Fibroblast of lung (primary cell): ENCODE measurements at places on chromosomes 7 and 10.
A peak's percentile ranks its signal among the peaks of the same experiment; 100 is the strongest.

GRCh38 chr10:3685384-3685783, 99.6 kb downstream of the KLF6 start:
- no peak for DNase-seq

DNA sequence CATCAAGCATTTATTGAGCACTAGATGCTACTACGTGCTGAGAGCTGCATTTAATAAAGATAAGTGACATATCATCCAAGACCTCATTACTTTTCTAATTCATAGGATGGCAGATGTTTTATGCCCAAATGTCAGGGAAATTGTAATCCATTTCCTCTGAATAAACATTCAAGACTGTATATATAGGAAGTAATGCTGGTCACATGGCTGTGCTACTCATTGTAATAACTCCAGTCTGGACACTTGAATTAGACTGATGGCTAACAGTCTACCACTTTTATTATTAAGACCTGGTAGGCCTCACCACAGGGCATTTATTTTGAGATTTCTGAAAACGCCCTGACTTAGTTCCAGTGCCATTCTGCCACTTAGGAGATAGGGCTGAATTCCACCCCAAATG, 36.6 kb downstream of the PIK3AP1 start:
- DNase-seq, result no peak

GRCh38 chr7:156460858-156461627, 179.5 kb upstream of the RNF32 start:
- no peak for DNase-seq

- peak; percentile 69 for DNase-seq
Observed at GRCh38 chr7:94223375-94224084, 171.2 kb upstream of the COL1A2 start.

DNA sequence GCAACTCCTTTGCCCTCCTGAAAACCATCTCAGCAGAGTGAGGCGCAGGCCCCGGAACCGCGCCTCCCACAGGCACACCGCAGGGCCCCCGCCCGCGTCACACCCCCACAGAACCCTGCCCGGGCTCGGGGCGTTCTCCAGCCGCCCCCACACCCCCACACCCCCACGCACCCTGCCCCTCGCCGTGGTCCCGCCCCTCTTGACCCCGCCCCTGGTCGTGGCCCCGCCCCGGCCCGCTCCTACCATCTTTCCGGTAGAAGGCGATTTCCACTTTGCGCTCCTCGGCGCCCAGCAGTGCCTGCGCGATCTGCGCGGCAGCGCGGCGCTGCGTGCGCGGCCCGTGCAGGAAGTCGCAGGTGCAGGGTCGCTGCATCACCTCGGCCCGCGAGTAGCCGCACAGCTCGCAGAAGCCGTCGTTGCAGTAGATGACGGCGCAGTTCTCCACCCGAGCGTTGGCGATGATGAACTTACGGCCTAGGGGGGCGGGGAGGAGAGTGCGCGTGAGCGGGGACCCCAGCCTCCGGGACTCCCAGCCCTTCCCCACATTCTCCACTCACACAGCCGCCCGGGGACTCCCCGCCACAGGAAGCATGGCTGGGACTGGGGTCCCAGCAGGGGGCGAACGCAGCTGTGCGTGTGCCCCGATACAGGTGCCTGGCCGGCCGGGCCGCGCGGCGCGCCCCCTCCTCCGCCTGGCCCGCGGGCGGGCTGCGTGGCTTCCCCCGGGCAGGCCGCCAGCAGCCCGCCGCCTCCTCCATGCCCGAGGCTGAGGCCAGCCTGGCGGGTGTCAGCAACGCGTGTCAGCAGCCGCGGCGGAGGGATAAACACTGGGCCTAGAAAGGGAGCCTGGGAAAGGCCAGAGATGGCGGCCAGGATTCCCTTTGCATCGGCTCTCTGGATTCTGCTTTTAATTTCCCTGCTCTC, 3.4 kb downstream of the KCNH2 start:
- DNase-seq, result peak; percentile 28

GRCh38 chr7:50206453-50207250, 97.9 kb upstream of the IKZF1 start:
- DNase-seq, result no peak

DNA sequence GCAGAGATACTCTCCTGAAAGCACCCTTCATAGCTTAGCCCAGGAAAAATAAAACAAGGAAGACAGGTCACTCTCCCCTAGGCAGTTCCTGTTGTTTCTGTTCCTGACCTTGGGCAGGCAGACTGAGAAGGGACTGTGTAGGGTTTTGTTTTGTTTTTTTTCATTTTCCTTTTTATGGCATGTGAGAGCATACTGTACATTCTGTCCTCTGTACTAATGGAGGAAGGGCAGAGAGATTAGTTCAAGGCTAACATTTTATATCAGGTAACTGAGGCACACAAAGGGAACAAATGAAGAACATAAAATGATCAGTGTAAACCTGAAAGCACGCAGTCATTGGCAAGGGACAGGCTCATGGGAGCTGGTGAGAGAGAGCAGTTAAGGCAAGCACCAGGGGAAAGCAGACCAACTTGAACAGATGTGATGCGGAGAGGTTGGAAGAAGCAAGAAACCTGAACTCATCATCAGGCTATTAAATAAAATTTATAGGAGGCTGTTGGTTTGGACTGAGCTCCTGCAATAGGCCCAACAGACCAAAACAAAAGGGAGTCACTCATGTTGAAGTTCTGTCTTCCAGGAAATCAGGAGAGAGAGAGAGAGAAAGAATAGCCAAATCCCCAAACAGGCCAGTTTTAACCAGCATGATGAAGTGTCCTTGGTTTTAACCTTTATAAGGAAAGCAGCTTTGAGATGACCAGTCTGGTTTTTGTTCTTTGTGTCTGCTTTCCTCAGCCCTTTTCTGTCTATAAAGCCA, 34.1 kb upstream of the PDCD4 start:
- no peak for DNase-seq

DNA sequence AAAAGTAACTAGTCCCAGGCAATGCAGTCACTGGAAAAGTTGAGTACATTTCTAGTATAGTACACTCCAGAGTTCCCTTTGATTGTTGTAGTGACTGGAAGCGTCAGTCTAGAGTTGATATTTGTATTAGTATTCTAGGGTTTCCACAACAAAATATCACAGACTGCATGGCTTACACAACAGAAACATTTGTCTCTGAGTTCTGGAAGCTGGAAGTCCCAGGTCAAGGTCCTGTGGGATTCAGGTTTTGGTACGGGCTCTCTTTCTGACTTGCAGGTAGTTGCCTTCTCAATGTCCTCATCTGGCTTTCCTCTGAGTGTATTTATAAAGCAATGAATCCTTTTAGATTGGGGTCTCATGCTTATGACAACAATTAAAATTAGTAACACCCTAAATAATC, 1119.1 kb upstream of the PHF14 start:
- DNase-seq, result no peak
